Activated T-cell treated with anti-CD3 and anti-CD28 coated beads for 4 hours (primary cell): ENCODE measurements at places on chromosomes 3 and 15.

GRCh38 chr3:14298991-14299555 is 103.3 kb upstream of the SLC6A6 start:
- no peak for DNase-seq

- DNase-seq, result no peak
Observed at GRCh38 chr3:186255703-186256331, 106.2 kb downstream of the DGKG start.

- DNase-seq, result no peak
Observed at GRCh38 chr3:178022599-178022998, 513.6 kb upstream of the KCNMB2 start.

GRCh38 chr15:94411285-94411684 is 179.9 kb downstream of the MCTP2 start:
- no peak for DNase-seq

- DNase-seq, result peak; percentile 30
Observed at GRCh38 chr3:46693892-46694226, 380 bp upstream of the ALS2CL start.

- no peak for DNase-seq
Observed at GRCh38 chr3:123739754-123740153, 144.4 kb downstream of the MYLK start.

DNA sequence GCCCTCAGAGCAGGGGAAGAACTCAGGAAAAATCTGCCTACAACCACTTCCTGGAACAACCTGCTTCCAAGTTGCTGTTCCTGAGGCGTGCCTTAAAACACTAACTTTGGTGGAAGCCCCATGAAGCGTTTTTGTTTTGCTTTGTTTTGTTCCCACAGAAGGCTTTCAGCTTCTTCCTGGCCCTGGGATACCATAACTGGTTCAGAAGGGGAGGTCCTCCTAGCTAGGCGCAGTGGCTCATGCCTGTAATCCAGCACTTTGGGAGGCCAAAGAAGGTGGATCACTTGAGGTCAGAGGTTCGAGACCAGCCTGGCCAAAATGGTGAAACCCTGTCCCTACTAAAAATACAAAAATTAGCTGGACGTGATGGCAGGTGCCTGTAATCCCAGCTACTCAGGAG is 1.2 kb upstream of the IP6K1 start:
- no peak for DNase-seq

- no peak for DNase-seq
Observed at GRCh38 chr3:24096695-24097290, 151.7 kb downstream of the NR1D2 start.

DNA sequence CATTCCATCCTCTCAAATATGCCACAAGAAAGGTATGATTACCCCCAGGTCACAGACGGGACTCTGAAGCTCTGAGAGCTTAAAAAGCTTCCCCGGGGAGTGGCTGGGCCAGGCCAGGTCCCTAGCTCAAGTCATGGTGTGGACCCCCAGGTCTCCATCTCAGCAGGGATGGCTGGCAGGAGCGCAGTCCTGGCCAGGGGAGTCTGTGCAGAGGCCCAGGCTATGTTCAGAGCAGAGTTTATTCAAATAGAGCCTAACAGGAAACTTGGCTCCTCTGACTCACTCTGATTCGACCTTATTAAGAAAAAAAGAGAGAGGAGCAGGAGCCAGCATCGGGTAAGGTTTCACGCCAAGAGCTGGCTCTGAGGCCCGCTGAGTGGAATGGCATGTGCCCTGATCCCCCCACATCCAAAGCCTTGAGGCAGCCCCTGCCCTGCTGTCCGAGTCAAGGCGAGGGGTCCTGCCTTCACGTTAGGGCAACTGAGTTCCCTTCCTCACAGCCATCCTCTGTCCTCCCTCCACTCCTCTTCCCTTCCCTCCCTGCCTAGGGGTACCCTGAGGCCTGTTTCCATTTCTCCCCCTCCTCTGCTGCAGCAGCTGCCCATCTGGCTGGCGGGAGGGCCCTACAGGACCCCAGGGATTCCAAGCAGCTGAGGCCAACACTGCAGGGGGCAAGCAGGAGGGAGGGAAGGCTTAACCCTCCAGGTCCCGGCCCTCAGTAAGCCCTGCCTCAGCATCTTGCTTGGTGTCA is 1.9 kb upstream of the LOXL1 start:
- DNase-seq, result no peak

DNA sequence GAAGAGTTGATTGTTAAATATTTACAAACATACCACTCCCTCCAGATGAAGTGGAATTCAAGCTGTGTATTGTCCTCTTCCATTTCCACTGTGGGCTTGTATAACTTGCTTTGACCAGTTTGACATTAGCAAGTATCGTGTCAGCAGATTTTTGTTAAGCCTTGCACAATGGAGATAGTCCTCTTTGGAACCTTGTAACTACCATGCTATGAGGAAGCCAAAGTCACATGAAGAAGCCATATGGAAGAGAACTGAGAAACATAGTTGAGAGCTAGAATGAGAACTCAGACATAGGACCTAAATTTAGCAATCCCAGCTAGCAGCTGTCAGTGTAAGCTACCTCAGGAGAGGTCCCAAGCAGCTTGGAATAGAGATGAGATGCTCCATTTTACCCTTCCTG is 889.2 kb downstream of the PDCD6IP start:
- DNase-seq, result no peak

GRCh38 chr15:77667338-77668234 is 34.9 kb upstream of the LINGO1 start:
- no peak for DNase-seq

DNA sequence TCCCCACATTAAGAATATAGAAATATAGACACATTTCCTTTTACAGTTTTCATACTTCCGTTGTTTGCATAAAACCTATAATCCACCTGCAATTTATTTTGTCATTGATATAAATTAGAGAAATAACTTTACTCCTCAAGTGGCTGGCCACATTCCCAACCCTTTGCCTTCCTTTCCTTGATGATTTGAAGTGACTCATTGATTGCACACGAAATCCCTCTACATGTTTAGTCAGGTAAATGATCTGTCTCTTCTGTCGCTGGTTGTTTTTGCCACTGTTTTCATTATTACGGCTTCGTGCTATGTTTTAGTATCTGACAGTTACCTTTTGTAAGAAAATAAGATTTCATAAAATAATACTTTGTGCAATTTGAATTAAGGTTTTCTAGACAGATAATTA is 272.2 kb upstream of the NR2E3 start:
- DNase-seq, result no peak

DNA sequence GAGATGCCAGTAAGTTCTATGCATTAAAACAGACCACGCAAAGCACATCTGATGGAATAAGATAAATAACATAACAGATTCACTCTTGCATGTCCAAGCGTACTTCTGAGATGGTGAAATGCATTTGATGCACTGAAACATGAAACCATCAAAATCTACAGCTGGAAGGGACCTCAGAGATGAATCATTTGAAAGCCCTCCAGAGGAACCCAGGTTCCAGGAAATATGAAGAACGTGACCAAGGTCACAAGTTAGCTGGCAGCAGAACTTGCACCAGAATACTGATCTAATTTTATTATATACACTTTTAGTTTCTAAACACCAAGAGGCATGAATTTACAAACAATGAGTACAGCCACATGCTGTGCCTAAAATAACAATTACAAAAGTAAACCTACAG is 957.1 kb downstream of the FHIT start:
- DNase-seq, result no peak

DNA sequence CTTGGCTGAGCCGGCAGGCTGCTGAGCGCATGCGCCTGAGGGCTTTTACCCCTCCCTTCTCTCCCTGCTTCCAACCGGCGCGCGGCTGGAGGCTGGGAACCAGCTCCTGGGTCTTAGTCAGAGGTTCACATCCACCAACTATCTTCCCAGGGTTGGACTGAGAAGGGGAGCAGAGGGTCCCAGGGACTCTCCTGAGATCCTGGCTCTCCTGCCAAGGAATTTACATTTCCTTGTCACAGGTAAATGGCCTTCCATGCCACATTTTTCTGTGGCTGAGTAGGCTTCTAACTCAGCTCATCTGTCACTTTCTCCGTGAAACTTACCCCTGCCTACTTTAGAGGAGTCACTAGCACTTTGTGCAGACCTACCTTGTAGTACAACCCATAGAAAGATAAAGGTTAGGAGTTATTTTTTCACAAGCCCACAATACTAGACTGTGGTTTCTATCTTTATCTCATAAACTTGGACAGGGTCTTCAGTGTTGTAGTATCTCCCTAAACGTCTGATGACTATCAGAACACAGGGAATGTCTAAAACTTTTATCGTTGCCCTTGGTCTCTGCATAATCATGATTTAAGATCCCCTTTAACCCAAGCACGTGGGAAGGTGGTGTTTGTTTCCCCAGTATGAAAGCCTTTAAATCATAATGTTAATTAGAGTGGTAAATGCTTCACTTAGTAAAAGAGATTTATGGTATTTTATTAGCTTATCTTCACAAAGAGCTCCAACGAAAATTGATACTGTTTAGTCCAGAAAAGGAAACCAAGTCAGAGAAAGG is 638 bp upstream of the TBC1D5 start:
- no peak for DNase-seq

DNA sequence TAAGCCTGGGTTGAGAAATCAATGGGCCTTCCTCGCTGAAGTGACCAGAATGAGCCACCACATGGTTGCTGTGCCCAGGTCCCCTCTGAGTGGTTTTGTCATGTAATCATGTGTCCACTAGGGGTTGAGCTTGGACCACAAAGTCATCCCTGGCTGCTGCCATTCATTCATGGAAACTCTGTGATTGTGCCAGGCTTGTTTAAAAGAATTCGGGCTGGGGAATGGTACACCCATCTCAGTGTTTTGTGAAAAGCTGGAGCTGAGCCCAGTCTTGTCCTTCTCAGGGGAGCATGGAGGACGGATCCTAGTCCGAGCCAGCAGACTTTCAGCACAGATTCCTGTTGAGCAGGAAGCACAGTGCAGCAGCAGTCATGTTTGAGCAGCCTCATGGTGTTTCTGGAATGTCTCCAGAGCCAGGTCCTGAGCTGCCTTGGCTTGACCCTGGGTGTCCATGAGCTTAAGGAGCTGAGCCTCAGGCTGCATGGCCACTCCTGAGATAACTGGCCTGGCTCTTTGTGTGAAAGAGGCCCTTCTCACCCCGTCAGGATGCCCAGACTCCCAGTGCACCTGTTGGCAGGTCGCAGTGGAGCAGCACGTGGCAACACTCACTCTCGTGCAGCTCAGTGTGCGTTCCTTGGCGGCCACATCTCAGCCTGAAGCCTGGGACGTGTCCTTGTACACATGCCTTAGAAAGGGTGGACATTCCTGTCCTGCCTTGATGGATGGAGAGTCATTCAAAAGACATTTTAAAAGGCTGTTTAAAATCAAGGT is 260.3 kb upstream of the TPM1 start:
- DNase-seq, result no peak

GRCh38 chr3:181726351-181727330 is 14.9 kb downstream of the SOX2 start:
- no peak for DNase-seq

DNA sequence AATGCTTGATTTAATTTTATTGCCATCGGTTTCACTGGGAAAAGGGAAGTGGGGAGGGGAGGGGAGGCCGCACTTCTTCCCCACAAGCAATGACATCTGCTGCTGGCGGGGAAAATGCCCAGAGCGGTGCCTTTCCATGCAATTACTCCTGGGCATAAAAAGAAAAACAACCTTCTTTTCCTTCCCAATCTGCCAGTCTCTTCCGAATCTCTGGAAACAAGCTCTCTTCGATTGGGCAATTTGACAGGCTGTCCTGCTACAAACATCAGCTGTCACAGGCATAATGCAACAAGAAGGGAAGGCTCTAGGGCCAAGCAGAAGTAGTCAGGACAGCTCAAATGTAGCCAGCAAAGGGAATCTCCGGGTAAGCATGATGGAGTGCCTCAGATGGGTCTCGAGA is 93.4 kb upstream of the STRIT1 start:
- DNase-seq, result no peak

- no peak for DNase-seq
Observed at GRCh38 chr15:66705277-66706146, 3.5 kb downstream of the SMAD6 start.

DNA sequence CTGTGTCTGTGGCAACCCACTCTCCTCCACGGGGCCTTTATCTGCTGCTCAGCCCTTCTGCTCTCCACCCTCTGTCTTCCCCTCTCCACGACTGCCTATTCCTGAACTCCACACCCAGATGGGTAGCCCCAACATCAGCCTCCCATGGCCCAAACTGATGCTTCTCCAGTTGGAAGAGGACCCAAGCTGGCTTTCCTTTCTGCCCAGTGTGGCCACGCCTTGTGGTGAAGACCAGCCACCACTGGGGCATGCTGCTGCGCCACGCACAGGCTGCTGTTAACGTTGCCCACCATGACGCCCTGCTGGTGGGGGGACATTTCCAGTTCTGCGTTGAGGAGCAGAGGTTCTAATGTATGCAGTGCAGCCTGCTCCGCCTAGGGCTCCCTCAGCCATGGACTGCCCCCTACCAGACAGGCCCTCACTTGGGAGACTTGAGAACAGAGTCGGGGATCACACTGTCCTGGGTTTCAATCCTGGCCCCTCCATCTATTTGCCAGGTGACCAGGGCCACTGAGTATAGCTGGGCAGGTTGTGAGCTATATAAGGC is 26.9 kb downstream of the CFAP100 start:
- DNase-seq, result no peak

DNA sequence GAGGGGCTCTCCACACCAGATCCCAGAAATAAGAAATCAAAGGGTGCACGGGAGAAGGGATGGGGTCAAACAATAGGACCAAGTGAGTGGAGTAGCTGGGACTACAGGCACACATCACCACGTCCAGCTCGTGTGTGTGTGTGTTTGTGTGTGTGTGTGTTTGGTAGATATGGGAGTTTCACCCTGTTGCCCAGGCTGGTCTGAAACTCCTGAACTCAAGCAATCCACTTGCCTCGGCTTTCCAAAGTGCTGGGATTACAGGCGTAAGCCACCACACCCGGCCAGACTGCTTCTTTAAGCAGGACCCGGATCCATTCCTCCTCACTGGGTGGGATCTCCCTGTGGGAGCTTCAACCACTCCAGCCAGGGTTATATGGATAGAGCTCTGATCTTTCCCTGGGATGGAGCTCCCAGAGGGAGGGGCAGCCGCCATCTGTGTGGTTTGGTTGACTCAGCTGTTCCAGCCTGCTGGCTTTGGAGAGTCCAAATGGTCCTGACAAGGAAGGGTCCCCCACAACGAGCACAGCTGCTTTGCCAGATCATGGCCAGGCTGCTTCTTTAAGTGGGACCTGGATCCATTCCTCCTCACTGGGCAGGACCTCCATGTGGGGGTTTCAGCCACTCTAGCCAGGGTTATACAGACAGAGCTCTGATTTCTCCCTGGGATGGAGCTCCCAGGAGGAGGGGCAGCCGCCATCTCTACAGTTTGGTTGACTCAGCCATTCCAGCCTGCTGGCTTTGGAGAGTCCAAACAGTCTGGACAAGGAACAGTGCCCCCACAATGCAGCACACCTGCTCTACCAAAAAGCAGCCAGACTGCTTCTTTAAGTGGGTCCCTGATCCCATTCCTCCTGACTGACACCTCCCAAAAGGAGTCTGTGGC is 9.1 kb upstream of the AVEN start:
- no peak for DNase-seq

DNA sequence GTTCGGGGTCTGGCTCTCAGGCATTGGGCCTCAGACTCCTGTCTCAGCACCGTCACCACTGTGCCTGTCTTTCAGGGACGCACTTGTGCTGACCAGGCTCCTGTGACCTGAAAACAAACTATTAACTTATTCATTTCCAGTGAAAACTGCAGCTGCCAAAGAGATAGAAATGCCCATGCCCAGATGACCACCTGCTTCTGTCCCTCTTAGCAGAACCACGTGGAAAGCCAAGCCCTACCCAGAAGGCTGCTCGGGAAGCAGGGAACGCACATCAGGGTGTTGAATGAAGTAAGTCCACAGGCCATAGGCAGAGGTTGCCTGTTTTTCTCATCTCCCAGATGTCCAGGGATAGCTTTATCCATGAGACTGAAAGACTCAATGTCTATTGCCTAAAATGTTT is 219.3 kb downstream of the EBLN2 start:
- DNase-seq, result no peak

GRCh38 chr3:60323651-60324050 is 927.6 kb downstream of the FHIT start:
- DNase-seq, result no peak
